NCI-H2081 (cell line): ENCODE measurements at places on chromosomes 3 and 15.

DNA sequence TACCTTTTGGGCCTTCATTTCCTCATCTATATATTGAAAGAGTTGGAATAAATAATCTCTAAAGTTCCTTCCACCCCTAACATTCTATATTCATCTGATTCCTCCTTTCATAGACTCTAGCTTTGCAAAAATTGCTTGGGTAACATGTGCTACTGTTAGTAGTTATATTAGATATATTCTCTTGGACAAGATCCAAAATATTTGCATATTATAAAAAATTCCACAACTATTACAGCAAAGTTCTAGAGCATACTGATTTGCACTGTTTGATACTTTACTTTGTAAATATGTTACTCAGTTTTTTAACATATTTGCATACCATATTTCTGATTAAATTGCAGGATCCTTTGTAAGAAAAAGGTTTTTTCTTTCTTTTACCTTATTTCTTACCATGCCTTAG, 95.9 kb upstream of the UBE2E2 start:
- DNase-seq = no peak

DNA sequence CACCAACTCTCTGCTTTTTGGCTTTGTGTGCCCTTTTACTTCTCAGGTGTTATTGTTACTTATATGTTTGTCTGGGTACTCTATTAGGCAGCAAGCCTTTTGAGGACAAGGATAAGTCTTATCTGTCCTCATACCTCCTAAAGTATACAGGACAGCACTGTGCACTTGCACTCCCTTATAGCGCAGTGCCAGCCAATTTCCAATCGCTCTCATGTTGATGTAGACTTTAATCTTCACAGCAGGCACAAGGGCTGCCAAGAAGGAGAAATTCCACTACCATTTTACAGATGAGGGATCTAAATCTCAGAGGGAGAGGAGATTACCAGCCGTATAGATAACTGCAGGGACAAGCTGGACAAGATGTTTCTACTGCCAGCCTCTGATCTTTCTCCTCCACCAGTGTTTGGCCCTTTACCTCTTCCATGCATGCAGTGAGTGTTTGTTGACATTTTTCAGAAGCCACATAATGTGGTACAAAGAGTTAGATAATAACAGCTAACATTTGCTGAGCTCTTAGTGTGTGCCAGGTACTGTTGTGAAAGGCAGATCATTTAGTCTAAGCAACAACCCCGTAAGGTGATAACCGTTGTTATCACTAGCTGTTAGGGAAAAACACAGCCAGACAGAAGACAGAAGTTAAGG, 30.1 kb downstream of the SST start:
- DNase-seq = no peak

DNA sequence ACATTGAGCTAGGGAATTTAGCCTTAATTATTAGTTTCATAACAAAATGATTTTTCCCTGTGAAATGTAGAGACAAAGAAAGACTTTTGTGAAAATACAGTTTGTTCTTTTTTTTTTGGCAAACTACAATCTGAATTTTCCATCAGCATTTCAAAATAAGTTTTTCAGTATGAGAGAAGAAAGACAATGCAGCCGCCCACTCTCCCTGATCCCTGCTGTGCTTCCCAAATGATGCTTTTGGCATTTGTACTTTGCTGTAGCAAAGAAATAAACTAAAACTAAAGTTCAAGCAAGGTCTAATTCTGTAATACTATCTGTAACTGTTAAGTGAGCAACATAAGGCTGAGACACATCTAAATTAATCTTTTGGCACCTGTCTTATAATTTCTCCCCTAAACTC, 782.2 kb downstream of the VGLL3 start:
- DNase-seq = no peak

- no peak for DNase-seq
Observed at GRCh38 chr15:39979606-39980005, 45.7 kb downstream of the EIF2AK4 start.

GRCh38 chr3:128483657-128484403, 9.2 kb downstream of the GATA2 start:
- DNase-seq = no peak

- no peak for DNase-seq
Observed at GRCh38 chr3:46113608-46114007, 86.3 kb upstream of the XCR1 start.

- DNase-seq = no peak
Observed at GRCh38 chr3:119468041-119468440, 722 bp upstream of the POGLUT1 start.

DNA sequence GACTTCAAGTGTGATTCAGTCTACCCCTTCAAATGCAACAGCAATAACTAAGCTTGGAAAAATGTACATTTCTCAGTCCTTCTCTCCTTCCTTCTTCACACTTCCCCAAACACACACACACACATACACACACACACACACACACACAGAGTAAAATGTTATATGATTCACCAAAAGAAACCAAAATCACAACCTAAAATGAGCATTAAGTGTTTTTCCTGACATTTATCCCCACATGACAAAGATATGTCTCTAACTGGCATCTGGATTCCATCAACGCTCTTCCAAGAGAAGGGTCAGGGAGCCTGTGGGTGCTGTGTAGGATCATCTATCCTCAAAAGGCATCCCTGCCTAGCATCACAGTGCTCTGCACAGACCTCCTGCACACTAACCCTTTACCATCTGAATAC, 21.0 kb downstream of the PDZRN3 start:
- DNase-seq = no peak

DNA sequence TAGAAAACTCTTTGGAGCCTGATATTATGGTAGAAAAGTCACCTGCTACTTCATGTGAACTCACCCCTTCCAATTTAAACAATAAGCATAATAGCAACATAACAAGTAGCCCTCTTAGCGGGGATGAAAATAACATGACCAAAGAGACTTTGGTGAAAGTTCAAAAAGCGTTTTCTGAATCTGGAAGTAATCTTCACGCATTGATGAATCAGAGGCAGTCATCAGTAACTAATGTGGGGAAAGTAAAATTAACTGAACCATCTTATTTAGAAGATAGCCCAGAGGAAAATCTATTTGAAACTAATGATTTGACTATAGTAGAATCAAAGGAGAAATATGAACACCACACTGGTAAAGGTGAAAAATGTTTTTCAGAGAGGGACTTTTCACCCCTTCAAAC, 5.1 kb upstream of the SCG5 start:
- DNase-seq = no peak

- peak; percentile 43 for DNase-seq
Observed at GRCh38 chr3:25856902-25857518, 67.1 kb downstream of the OXSM start.

GRCh38 chr3:86147119-86147518, 843.8 kb downstream of the VGLL3 start:
- no peak for DNase-seq

DNA sequence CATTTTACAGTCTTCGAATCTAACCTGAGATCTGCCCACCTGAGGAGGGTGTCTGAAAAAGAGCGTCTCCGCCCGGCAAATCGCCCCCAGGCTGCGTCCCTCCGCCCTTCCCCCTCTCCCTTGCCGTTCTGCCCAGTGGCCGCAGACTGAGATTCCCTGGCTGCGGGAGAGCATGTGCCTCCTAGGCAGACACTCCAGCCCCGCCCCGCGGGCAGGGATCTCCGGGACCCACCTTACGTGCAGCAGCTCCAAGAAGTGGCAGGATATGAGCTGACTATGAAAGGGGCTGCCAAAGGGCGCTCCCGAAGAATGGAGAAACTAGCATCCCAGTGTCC, 2.7 kb upstream of the WNT5A start:
- DNase-seq = no peak

DNA sequence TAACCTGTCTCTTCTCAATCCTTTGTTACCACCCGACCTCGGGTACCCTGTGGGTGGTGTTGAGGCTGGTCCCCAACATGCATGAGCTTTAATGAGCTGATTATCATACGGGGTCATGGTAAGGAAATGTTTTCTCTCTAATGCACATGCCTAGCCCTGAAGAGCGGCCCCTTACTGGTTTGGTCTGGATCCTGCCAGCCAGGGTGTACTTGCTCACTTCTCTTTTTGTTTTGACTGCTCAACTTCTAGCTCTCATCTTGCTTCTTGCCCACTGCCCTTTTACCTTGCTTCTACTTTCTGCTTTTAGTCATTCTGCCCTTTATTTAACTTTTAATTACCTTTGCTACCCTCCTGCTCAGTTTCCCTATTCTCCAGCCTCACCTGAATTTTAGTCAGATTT, 44.3 kb upstream of the ACAD9 start:
- no peak for DNase-seq
